ENCODE measurements at places on chromosomes 1 and 21.

- no peak for DNase-seq
Measured at GRCh38 chr1:93414749-93415148, 33.2 kb upstream of the FNBP1L start.

GRCh38 chr1:66439031-66439740 is 94.8 kb upstream of the SGIP1 start:
- DNase-seq = no peak

DNA sequence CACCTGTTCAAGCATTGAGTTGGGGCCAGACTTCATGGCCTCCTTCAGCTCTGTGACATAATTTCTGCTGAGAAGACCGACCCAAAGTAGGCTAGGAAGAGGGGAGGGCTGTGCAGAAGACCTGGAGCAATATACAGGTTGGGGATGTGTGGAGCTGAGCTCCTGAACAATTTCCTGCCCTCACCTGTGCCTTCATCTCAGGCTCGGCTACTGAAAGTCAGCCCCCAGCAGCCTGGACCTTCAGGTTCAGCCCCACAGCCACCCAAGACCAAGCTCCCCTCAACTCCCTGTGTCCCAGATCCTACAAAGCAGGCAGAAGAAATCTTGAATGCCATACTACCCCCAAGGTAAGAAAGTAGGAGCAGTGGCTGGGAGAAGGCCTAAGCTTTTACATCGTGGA is 662 bp downstream of the DNALI1 start:
- DNase-seq = no peak

- DNase-seq = no peak
Measured at GRCh38 chr1:228264090-228264829, 56.4 kb downstream of the OBSCN start.

GRCh38 chr1:81414488-81415015 is 386.2 kb upstream of the ADGRL2 start:
- no peak for DNase-seq

- DNase-seq = no peak
Measured at GRCh38 chr1:231053493-231054162, 13.6 kb upstream of the FAM89A start.

DNA sequence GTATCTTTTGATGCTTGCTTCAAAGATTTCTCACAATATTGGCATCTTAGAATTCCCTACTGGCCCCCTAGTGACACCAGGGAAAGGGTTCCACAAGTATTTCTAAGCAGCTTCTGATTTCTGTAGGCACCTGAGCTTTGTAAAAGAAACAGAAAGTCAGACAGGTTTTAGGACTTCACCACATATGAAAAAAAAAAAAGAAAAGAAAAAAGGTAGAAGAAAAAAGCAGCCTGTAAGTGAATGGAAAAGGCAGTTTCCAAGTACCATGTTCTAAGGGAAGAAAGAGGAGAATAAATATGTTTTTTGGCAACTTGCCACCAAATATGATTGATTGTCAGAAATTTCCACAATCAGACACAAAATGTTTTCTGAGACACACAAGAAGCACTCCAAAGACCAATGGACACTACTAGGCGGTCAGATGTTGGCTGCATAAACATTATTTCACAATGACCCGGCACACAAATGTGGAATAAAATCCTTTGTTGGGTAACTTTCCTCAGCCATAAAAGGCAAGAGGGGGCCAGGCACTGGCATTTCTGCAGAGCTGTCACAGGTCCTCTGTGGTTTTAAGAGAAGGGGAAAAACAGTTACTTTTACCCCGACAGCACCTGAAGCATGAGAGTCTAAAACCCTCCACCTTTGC is 12.7 kb upstream of the CPLANE2 start:
- DNase-seq = no peak

DNA sequence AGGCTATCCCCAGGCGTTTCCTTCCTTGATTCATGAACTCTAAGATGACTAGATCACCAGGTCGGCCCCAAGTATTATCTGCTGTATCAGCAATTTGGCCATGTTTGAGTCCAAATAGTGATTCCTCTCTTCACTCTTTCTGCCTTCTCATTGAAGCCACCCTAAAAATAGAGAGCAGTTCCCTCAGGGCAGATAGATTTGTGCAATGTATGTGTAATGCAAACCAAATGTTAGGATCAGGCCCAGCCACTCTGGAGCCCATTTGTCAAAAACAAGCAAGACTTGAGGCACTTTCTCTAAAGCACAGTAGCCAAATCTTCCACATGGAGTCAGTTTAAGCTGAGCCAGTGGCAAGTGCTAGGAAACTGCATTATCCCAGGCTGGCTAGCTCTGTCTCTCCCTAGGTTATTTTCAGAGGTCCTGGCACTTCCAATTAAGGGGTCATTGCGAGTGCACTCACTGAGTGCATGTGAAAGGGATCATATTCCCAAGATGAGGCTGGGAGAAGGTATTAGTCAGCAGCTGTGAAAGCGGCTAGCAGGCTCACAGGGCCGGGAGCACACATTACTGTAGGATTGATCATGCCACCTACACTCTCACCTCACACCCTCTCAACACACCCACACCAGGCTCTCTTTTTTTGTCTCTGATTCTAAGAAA is 97.9 kb upstream of the RAB3GAP2 start:
- DNase-seq = no peak

- DNase-seq = no peak
Measured at GRCh38 chr1:50471967-50472366, 48.7 kb upstream of the DMRTA2 start.

- no peak for DNase-seq
Measured at GRCh38 chr1:217342105-217342504, 288.8 kb downstream of the GPATCH2 start.

- DNase-seq = no peak
Measured at GRCh38 chr1:110215621-110216515, 5.8 kb downstream of the KCNC4 start.

Measured in activated CD8-positive, alpha-beta memory T cell treated with anti-CD3 and anti-CD28 coated beads for 48 hours (primary cell).